Fibroblast of lung (primary cell): ENCODE measurements at places on chromosomes 5 and 9.
A peak's percentile ranks its signal among the peaks of the same experiment; 100 is the strongest.

- peak; percentile 35 for DNase-seq
Measured at GRCh38 chr9:80874276-80874675, 815.1 kb downstream of the TLE1 start.

GRCh38 chr5:73265641-73266040 lies 92.6 kb downstream of the TMEM174 start:
- no peak for DNase-seq

- no peak for DNase-seq
Measured at GRCh38 chr5:153187503-153187902, 303.0 kb upstream of the GRIA1 start.

- peak; percentile 88 for DNase-seq
Measured at GRCh38 chr5:34709861-34710673, 53.9 kb downstream of the RAI14 start.

GRCh38 chr9:20042128-20042711 lies 253.4 kb upstream of the SLC24A2 start:
- DNase-seq: no peak

- DNase-seq: no peak
Measured at GRCh38 chr5:150616506-150616905, 24.0 kb upstream of the SYNPO start.

DNA sequence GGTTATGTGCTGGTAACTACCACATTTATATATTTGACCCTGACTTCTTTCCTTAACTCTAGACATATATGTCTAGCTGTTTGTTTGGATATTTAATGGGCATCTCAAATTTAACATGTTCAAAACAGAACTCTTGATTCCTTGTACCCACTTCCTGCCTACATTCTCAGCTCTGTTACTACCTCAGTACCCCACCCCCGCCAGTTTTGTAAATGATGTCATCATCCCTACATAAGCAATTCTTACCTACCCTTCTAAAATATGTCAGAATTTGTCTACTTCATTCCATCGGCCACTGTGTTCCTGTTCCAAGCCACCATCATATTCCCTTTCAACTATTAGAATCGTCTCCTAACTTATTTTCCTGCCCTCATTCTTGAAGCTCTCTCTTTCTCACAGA lies 4.8 kb downstream of the RAD50 start:
- DNase-seq: no peak

DNA sequence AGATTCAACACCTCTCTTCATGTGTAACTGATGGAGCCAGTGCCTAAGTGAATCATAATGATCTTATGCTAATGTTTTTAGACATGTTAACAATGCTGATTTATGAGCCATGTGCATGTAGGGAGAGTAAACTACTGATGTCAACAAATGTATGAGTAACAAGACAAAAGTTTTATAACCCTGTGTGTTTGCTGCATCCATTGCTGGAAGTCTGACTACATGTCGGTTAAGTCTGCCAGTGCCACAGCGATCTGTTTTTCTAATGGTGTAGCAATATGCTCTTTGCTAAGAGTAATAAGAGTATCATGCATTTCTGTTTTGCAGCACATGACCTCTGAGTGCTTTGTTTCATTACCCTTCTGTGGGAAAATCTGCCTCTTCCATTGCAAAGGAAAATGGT lies 26.4 kb upstream of the TMOD1 start:
- DNase-seq: peak; percentile 6

DNA sequence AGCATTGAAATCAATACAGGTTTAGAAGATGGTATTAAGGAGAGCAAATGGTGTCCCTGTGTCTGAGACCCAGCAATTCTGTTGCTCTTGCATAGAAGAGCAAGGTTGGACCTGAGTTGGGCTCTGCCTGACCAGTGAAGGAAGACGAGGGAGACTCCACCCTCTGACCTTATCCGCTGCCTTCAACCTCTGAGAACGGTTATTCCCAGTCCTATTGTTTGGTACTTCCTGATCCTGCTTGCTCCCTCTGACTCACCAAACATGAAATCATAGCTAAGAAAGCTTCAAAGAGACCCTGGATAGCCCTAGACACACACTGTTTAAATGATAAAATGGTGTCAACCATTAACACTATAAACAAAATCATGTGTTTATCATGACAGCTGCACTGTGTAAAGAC lies 218.5 kb downstream of the PLK2 start:
- DNase-seq: no peak

DNA sequence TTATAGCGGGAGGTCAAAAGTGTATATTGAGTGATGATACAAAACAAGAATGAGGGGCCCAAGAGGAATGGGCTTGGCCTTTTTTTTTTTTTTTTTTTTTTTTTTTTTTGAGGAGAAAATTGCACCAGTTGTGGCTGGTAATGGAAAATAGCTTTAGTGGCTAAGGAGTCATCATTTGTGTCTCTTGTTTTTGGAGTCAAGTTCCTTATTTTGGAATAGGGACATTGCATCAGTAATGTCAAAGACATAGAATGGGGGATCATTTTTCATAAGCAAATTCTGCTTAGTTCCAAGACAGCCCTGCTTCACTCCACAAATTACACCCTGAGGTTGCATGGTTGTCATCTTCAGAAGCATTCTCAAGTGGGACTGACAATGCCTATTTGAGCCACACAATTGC lies 137.4 kb downstream of the STK32A start:
- DNase-seq: no peak

- DNase-seq: no peak
Measured at GRCh38 chr9:128092199-128092977, 24.4 kb downstream of the SLC25A25 start.

DNA sequence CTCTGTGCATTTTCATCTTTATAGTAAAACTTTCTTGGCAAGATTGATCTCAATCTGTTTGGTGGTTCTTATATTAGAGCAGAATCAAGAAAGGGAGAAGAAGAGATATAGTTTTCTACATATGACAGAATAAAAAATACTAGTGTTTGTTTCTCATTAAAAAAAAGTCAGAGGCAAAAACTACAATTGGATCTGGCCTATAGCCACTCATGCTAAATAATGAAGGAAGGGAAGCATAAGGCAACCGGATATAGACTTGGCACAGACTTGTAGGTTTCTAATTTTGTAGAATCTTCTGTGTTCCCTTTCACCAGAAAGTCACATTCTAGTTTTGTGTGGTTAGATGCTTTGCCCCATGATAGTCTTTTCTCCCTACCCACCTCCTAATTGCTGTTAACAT lies 306.2 kb downstream of the PIK3R1 start:
- DNase-seq: no peak

DNA sequence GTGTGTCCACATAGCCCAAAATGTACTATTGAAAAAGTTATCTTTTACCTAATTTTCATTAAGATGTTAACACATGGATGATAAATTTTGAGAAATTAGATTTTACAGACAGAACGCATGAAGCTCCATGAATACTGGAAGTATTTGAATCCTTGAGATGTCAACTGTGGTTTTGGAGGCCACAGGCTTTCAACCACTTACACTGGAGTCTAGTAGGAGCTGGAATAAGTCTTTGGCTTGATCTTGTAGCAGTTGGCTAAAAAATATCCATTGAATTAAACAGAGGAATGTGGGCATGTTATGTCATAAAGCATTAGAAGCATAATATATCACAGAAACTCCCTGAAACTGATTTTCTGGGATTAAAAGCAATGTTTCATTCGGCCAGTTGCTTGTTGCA lies 52.9 kb downstream of the CAMK4 start:
- peak; percentile 72 for DNase-seq

DNA sequence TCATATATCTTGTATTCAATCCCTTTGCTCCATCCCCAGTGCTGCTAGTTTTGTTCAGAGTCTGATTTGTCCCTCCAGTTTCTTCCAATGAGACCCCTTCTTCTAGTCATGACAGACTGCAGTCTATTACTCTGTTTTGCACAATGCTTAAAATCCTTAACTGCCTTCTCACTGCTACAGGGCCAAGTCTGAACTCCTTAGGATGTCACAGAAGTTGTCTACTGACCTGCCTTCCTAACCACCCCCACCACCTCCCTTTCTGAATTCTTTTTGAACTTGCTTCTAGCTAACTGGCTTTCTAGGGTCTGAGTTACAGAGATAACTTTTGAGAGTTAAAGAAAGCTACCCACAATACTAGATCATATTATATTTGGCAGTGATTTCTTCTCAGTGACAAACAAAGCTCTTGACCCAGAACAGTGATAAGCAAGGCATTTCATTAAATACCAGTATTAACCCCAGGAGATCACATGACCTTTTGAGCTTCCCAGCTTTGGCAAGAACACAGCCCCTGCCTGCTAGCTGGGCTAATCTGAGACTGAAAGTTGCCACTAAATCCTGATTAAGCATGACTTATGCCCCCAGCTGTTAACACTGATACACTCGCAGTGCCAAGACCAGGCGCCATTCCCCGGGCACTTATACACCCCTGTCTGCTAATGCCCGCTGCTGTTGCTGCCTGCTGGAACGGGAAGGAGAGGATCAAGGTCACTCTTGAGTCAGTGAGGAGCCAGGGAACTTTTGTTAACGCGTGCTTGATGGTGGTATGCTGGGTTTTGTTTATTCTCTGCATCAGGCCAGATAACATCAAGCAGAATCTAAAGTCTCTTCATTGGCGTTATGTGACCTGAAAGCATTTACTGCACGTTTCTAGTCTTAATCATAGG lies 36.4 kb upstream of the ADAMTSL1 start:
- DNase-seq: peak; percentile 47

DNA sequence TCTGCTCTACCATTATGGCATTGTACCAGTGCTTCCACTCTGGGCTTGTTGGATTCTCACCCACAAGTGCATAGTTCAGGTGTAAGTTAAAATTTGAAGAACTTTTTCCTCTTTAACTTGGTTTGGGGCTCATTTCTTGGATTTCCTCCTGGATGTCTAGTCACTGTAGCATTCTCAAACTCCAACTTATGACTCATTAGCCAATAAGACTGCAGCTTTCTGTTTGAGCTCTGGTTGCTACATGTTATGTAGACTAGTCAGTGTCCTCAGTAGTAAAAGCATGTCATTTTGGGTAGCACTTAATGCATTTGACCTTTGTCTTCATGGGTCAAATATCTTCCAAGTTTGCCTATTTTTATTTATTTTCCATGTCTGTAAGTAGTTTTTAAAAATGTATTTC lies 790.8 kb downstream of the BRINP1 start:
- peak; percentile 32 for DNase-seq

DNA sequence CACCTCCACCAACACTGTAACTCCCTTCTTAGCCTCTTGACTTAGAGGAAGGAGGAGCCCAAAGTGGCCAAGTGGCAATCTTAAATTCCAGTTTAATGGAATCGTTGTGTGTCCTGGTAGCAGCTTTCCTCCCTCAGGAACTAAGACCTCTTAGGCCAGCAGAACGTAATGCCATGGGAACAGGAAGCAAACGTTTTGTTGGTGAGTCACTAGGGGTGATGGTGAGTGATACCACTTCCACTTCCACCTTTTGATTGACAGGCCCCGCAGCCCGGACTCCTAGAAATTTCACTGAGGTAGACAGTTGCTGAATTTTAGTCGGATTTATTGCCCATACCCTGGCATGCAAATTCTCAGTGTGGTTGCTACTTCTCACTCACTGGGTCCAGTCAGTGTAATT lies 94.2 kb upstream of the FBN2 start:
- DNase-seq: no peak

DNA sequence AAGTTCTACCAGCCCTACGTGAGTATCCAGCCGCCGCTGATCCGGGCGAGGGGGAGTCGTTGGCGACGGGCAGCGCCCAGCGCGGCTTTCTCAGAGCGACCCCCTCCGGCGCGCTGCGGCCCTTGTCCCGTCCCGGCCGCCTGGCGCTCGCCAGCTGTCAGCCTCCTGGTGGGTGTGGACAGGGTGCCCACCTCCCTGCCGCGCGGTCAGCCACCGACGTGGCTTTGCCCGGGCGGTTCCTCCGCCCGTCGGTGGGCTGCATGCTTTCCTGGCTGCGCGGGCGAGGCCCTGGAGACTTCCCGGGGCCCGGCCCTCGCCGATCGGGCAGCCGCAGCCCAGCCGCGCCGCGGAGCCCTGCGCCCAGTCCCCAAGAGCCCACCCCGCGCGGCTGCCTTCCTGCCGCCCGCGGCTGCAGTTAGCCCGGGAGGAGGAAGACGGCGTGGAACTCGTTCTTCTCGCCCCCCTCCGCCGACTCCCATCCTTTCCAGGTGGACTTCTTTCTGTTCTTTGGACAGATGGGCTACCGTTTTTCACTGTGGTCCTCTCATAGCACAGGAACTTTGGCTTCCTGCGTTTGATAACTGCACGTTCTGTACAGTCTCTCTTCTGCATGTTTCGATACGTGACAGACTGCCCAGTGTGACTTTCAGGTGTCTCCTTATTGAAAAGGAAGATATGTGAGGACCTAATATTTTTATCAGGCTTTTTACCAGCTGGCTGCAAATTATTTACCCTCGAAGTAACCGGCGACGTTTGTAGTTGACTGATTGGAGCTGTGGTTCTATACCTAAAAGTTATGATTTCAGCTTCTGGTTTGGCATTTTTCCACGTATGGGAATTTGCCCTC lies 577 bp downstream of the AP3S1 start:
- peak; percentile 57 for DNase-seq

GRCh38 chr5:38404667-38405276 lies 146.4 kb downstream of the EGFLAM start:
- no peak for DNase-seq

DNA sequence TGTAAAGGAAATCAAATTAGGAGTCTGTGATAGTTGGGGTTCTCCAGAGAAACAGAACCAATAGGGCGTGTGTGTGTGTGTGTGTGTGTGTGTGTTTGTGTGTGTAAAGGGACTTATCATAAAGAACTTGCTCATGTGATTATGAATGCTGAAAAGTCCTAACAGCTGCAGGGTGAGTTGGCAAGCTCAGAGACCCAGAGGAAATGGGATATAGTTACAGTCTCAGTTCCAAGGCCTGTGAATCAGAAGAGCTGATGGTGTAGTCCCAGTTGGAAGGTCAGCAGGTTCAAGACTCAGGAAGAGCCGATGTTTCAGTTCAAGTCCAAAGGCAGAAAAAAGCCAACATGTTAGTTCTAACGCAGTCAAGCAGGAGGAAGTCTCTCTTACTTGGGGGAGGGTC lies 214.2 kb downstream of the ELAVL2 start:
- DNase-seq: peak; percentile 27

- no peak for DNase-seq
Measured at GRCh38 chr9:88544245-88544644, 9.3 kb downstream of the NXNL2 start.

GRCh38 chr5:124670722-124671184 lies 75.7 kb downstream of the ZNF608 start:
- DNase-seq: no peak

GRCh38 chr5:43567967-43568366 lies 11.1 kb upstream of the PAIP1 start:
- DNase-seq: no peak

DNA sequence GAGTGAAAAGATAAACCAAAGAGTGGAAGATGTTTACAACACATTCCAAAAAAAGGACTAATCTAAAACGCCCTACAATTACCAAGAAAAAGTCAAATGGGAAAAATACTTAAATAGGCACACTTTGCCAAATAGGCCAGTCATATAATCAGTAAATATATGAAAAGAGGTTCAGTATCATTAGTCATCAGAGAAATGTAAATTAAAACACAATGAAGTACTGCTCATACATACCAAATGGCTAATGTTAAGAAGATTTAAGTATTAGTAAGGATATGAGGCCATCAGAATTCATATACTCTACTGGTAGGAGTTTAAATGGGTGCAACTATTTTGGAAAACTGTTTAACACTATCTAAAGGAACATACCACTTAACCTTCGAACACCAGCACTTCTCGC lies 47.6 kb downstream of the ZDHHC21 start:
- DNase-seq: peak; percentile 25
